Foreskin keratinocyte (primary cell): ENCODE measurements at places on chromosomes 3 and 15. TPM values are rescaled to one million over a fixed set of nuclear protein-coding genes. Genes with fewer than 3 reads are reported as not detected.

Gene NR1I2
- polyA plus RNA-seq, result not detected in 2 replicates

Gene PLSCR2
- not detected in 2 replicates for polyA plus RNA-seq

Gene ILDR1
- 0.02 TPM in 1 of 2 replicates, not detected in the other for polyA plus RNA-seq

Gene TRIM42
- polyA plus RNA-seq, result not detected in 2 replicates

Gene CLDN16
- not detected in 2 replicates for polyA plus RNA-seq

Gene AP4E1
- 2.5 and 3.2 TPM in 2 replicates for polyA plus RNA-seq

Gene TLE3
- 11.3 and 14.0 TPM in 2 replicates for polyA plus RNA-seq

Gene ADPRH
- polyA plus RNA-seq, result 0.48 and 0.50 TPM in 2 replicates

Gene AQP9
- 0.07 and 0.11 TPM in 2 replicates for polyA plus RNA-seq

Gene LMCD1
- 2.0 and 2.5 TPM in 2 replicates for polyA plus RNA-seq

Gene ZNF662
- polyA plus RNA-seq, result 1.2 TPM in 2 replicates

Gene SAMD7
- polyA plus RNA-seq, result not detected in 2 replicates

Gene C3orf62
- polyA plus RNA-seq, result 2.2 and 2.5 TPM in 2 replicates

Gene USP19
- 13.7 and 14.4 TPM in 2 replicates for polyA plus RNA-seq

Gene SNTN
- polyA plus RNA-seq, result not detected in 2 replicates

Gene TLR9
- polyA plus RNA-seq, result not detected in 2 replicates

Gene GANC
- polyA plus RNA-seq, result 13.6 and 15.0 TPM in 2 replicates

Gene GPR27
- 0.16 and 0.25 TPM in 2 replicates for polyA plus RNA-seq

Gene GOLGA8N
- 0.22 and 0.25 TPM in 2 replicates for polyA plus RNA-seq

Gene GLDN
- not detected in 2 replicates for polyA plus RNA-seq

Gene ISLR2
- polyA plus RNA-seq, result not detected in 2 replicates

Gene ADAMTS9
- polyA plus RNA-seq, result 0.04 and 0.11 TPM in 2 replicates

Gene AAGAB
- 36.3 and 42.8 TPM in 2 replicates for polyA plus RNA-seq

Gene CD276
- polyA plus RNA-seq, result 118 and 129 TPM in 2 replicates

Gene RAMAC
- 25.9 and 26.7 TPM in 2 replicates for polyA plus RNA-seq

Gene P3H2
- polyA plus RNA-seq, result 21.8 and 57.9 TPM in 2 replicates

Gene LDHAL6B
- polyA plus RNA-seq, result not detected in 2 replicates

Gene PIF1
- polyA plus RNA-seq, result 11.2 and 15.0 TPM in 2 replicates

Gene CTXN2
- polyA plus RNA-seq, result not detected in 2 replicates

Gene UBAP1L
- polyA plus RNA-seq, result 0.23 and 0.27 TPM in 2 replicates

Gene CDHR4
- not detected in 2 replicates for polyA plus RNA-seq

Gene VPS33B
- 14.8 and 19.0 TPM in 2 replicates for polyA plus RNA-seq

Gene DUOX2
- 0.10 and 0.13 TPM in 2 replicates for polyA plus RNA-seq

Gene PPM1L
- 0.08 and 0.11 TPM in 2 replicates for polyA plus RNA-seq

Gene CLEC3B
- polyA plus RNA-seq, result not detected in 2 replicates

Gene FANCD2
- polyA plus RNA-seq, result 13.0 and 24.3 TPM in 2 replicates

Gene ACTC1
- not detected in 2 replicates for polyA plus RNA-seq

Gene SLC24A5
- not detected in 2 replicates for polyA plus RNA-seq

Gene CD86
- polyA plus RNA-seq, result 0.61 and 0.68 TPM in 2 replicates

Gene TRH
- not detected in 2 replicates for polyA plus RNA-seq

Gene SLC2A2
- polyA plus RNA-seq, result not detected in 2 replicates

Gene STRIT1
- polyA plus RNA-seq, result not detected in 2 replicates

Gene TMCO5A
- not detected in 2 replicates for polyA plus RNA-seq

Gene CCNB2
- 53.9 and 72.5 TPM in 2 replicates for polyA plus RNA-seq
